ENCODE measurements at places on chromosomes 13 and 19.
A peak's percentile ranks its signal among the peaks of the same experiment; 100 is the strongest.

- DNase-seq = no peak
Observed at GRCh38 chr19:15811476-15811875, 4.0 kb downstream of the OR10H1 start.

DNA sequence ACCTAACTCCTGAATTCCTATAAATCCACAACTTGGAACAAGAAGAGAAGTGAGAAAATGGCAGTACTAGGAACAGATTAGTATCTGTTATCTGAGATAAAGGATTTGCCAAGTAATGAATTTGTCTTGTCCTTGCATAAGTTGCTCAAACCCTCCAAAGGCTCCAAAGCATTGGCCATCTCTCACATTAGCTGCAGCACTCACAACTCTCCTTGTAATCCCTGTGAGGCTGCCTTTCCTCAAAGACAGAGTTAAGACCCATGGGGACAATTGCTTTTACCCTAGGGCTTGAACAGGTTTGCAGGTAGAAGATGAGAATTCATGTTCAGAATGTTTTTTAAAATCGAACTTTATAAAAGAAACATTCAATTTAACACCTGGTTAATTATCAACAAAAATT is 1702.2 kb downstream of the EFNB2 start:
- peak; percentile 50 for DNase-seq

DNA sequence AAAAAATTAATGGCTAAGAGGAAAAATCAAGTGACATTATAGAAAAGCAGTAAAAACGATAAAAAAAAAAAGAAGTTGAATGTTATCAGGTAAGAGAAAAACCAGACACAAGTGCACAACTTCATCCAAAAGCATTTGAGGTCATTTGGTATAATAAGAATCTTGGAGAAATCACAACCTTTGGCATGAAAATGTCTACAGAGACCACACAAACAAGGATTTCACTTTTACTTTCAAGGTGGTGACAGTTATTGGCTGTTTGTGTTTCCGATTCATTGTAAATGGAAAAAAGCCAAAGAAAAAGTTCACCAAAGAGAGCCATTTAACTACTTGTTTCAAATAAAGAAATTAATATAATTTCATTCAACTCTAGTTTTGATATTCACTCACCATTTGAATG is 1193.5 kb downstream of the PCDH9 start:
- DNase-seq = no peak

DNA sequence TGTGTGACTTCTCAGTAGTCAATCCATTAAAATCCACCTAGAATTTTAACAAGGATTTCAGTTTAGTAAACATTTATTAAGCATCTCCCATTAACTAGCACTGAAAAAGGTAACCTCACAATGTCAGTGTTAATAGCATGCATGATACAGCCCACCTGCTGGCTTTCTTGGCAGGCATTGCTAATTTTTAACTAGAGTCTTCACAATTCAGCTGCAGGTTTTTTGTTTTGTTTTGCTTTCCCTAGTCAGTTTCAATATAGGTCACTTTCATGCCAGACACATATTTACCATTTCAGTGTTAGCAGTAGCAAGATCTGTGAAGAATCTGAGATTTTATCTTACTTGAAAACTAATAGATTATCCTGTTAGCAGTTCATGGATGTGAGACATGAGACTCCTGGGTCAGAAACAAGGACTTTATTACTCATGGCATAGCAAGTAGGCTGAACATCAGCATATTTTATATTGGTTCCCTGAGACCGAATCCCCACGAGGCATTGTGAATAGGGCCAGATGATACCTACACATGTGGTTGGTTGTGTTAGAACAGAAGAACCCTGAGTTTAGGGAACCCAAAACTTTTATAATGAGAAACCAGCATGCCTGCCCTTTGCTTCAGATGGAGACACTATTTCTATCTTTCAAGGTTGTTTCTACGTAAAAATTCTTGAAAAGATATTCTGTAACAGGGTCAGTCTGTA is 198.0 kb upstream of the HTR2A start:
- DNase-seq = no peak

DNA sequence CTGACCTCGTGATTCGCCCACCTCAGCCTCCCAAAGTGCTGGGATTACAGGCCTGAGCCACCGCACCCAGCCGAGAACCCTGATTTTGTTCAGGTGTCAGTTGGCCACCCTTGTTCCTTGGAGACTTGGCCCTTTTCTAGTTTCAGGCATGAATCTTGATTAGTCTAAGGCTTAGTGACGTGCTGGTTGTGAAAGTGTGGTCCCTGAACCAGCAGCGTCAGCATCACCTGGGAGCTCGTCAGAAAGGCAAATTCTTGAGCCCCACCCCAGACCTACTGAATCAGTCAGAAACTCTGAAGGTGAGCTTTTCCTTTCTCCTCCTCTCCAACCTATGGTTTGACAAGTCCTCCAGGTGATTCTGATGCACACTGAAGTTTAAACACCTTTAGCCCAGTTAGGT is 35.2 kb downstream of the CACNG6 start:
- DNase-seq = no peak

- DNase-seq = no peak
Observed at GRCh38 chr19:33668968-33669367, 47.2 kb downstream of the CHST8 start.

DNA sequence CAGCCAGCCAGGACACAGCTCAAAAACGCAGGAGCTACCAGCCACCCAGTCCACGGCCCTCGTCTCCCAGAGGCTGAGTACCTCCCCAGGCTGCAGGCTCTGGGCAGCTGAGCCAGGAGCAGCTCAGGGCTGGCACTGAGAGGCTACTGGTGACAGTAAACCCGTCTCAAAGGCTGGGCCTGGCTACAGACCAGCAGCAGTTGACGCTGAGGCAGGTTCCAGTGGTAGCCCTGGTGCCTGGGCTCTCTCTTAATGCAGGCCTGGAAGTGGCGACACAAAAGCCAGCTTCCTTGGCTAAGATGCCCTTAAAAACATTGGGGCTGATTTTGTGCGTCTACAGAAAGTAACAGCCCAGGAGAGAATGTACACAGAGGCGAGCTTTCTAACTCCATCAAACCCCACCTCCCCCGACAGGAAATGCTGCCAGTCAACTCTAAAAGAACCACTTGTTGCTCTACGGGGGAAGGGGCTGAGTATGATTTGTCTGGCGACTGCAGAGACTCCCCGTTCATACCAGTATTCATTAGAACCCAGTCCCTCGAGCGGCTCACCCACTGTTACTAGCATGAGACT is 126.3 kb downstream of the STK24 start:
- no peak for DNase-seq

DNA sequence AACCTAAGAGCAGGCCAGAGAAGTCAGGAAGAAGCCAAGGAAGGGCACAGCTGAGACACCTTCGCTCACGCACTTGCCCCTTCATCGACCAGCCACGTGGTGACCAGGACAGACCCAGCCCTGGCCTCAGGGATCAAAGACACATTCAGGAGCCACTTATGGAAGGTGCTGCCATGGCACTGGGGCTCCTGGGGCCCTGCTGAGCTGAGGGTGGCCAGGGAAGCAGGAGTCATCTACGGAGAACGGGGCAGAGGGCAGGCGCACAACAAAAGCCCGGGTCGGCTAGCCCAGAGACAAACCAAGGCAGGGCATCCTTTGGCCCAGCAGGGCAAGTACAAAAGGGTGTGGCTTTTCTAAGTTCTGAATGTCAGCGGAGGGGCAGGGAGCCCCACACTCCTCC is 2.3 kb downstream of the PLPP2 start:
- DNase-seq = no peak

DNA sequence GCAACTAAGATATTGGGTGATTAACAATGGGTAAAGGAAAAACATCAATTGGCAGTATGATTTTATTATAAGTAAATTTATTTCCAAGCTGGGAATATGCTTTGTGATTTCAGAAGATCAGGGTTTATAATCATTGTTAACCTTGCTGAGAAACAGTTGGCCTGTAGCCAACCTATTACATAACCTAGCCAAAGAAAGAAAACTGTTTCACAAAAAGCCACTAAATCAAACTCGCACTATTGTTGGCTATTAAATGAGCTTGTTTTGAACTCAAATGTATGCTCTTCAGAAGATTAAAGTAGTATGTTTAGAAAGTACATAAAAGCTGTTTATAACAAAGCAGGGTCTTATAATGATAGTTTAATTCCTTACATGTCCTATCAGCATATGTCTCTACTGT is 151.7 kb downstream of the LHFPL6 start:
- DNase-seq = peak; percentile 53

GRCh38 chr13:74929436-74929835 is 552.5 kb downstream of the TBC1D4 start:
- DNase-seq = no peak

- no peak for DNase-seq
Observed at GRCh38 chr13:43561081-43561480, 225.7 kb downstream of the ENOX1 start.

DNA sequence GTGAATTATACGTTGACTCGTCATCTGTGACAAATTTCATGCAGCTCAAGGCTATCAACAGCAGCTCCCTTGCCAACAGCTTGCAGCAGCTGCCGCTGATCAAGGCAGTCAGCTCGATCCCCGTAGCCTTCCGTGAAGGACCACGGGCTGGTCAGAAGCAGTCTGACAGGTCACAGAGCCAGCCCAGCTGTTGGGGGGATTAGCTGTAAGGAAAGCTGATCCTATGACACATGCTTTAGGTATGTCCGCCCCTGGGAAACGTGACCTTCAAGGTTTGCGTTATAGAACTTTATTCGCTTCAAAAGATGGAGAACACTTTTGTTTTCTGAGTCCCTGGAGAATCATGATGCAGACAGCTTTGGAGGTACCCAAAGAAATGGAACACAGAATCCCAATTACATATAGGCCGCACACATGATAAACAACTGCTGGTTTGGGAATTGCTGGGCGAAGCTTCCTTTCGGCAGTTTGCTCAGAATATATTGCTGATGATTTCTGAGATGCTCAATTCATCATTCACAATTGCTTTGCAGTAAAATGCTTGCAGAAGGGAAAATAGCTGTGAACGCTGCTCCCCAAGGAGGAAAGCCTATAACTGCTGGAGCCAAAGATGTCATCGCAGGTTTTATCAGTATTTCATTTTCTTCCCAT is 62.6 kb upstream of the USP29 start:
- peak; percentile 40 for DNase-seq

- DNase-seq = no peak
Observed at GRCh38 chr13:59201841-59202240, 961.9 kb downstream of the DIAPH3 start.

- DNase-seq = no peak
Observed at GRCh38 chr19:17303940-17304267, 679 bp upstream of the ABHD8 start.

DNA sequence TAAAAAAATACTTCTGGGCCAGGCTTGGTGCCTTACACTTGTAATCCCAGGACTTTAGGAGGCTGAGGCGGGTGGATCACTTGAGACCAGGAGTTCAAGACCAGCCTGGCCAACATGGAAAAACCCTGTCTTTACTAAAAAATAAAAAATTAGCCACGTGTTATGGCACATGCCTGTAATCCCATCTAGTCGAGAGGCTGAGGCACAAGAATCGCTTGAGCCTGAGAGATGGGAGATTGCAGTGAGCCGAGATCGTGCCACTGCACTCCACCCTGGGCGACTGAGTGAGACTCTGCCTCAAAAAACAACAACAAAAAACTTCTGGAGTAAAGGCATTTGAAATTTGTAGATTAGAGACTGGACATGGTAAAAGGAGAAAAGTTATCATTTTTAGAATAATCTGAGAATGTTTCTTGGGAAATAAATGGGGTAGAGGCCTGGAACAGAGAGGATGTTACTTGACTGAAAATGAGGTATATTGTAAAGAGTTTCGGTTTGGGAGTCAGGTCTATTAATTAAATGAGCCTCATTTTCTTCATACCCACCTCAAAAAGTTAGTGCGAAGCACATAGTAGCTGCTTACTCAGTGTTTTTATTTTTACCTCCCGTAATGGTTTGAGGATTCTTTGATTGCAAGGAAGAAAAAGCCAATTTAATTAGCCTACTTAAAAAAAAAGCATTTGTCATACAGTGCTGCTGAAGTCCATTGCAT is 2.6 kb downstream of the AKAP11 start:
- DNase-seq = no peak

DNA sequence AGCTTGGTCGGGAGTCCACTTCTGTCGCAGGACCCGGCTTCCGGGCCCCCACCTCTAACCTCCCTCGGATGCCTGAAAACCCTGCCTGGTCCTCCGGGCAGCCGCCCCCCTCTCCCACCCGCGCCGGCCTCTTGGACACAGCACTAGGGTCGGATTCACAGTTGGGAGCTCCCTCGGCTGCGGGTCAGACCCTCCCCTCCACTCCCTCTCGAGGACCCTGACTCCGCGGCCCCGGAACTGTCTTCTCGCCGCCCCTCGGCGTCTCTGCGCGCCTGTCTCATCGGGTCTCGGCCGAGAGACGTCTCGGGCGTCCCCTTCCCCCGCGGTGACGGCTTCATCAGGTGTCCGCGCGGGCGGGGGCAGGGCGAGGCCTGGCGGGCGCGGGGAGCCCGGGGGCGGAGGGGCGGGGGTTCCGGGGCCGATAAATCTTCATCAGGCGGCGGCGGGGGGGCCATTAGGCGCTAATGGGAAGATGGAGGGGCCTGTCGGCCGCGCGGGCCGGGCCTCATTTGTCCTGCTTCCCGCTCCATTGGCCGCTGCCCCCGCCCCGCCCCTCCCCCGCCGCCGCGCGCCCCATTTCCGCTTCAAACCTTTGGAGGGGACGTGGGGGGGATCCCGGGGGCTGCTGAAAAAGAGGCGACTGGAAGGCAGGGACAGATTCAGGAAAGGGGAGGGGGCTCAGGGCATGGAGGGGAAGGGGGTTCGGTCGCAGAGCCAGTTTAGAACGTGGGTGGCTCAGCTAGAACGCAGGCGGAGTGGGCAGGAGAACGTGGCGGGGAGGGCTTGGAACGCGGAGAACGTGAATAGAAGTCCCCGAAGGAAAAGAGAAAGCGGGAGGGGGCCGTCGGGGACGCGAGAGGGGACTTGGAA is 11.8 kb upstream of the ERFL start:
- peak; percentile 83 for DNase-seq

GRCh38 chr19:48480558-48481500 is 11.7 kb downstream of the CYTH2 start:
- no peak for DNase-seq

DNA sequence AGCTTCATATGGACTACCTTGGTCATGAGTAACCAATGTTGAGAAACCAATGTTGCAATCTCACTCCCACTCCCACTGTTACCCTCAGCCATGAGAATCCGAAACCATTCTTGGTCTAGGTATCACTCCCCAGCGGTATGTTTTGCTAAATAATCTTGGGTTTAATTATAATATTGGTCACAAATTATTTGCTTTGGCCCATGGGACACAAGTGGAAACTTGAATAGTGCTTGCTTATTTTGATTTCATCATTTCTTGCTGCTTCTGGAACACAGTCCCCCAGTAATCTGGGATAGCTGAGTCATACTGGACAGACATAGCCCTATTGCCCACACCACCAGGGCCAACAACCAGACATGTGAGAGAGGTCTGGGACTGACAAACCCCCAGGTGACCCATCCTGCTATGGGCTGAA is 171.6 kb upstream of the IPO5 start:
- no peak for DNase-seq

DNA sequence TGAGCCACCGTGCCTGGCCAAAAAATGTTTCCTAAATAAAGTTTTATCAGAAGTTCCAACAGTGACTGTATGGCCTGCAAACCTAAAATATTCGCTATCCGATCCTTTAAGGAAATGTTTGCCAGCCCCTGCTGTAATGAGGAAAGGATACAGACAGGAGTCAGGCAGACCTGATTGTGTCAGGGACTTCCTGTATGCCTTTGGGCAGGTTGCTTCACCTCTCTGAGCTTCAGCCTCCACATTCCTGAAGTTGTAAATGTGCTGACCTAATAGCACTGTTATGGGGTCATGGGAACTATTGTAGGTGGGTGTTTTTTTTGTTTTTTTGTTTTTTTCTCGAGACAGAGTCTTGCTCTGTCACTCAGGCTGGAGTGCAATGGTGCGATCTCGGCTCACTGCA is 6.2 kb downstream of the ABHD8 start:
- DNase-seq = no peak

Data from NCI-H82 (cell line).